Epithelial cell of proximal tubule (primary cell): ENCODE measurements at places on chromosomes 11 and 22. TPM values are rescaled to one million over a fixed set of nuclear protein-coding genes. Genes with fewer than 3 reads are reported as not detected.
A peak's percentile ranks its signal among the peaks of the same experiment; 100 is the strongest.

DNA sequence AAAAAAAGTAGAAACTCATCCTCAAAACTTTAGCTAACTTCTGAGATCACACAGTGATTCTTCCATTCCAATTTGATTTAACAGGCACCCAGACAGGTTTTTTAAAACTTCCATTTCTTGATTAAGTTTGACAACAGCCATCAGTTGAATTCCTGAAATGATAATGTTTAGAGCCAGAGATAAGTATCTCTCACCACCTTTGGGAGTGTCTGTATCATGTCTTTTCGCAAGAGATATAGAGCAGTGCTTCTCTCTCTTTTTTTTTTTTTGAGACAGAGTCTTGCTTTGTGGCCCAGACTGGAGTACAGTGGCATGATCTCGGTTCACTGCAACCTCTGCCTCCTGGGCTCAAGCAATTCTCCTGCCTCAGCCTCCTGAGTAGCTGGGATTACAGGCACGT is 41.7 kb upstream of the BMAL1 start:
- DNase-seq = no peak

DNA sequence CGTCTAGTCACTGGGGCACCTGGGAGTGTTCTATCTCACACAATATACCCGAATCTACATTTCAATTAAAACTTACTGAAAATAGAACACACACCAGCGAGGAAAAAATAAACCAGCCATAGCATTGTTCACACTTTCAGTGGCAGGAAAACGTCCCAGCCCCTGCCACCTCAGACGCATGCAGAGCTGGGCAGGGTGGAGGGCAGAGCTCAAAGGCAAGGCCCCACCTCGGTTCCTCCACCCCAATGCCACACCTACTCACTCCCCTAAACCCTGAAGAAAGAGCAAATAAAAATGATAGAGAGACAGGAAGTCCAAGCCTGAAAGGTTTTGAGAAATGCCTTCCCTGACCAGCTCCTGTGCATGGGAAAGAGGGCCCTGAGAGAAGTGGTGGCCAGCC is 14.8 kb downstream of the B3GNT6 start:
- no peak for DNase-seq

DNA sequence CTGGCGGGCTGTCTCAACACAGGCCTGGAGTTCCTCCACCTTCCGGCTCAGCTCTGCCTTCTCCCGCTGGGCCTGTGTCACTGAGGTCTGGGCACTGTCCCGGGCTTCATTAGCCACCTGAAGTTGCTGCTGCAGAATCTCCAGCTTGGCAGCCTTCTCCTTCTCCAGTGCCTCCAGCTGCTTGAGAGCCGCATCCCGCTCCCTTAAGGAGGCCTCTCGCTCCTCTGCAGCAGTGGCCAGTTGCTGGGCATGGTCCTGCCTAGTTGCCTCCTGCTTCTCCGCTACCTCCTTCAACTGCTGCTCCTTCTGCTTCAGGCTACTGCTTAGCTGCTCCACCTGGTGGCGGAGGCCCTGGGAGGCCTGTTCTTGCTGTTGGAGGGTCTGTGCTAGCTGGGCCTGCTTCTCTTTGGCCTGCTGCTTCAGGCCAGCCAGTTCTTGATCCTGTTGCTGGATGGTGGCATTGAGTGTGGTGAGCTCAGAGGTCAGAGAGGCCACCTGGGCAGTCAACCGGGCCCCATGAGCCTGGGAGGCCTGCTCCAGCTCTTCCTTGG is 16.9 kb downstream of the IL18BP start:
- DNase-seq = peak; percentile 26

Gene MCHR1
- total RNA-seq = 0.23 TPM in 1 of 2 replicates, not detected in the other
